ENCODE measurements at places on chromosomes 6 and 20.

GRCh38 chr20:49290608-49291191 is 12.8 kb upstream of the ZNFX1 start:
- peak; percentile 69 for DNase-seq

GRCh38 chr20:59829054-59829785 is 104.2 kb downstream of the SYCP2 start:
- no peak for DNase-seq

DNA sequence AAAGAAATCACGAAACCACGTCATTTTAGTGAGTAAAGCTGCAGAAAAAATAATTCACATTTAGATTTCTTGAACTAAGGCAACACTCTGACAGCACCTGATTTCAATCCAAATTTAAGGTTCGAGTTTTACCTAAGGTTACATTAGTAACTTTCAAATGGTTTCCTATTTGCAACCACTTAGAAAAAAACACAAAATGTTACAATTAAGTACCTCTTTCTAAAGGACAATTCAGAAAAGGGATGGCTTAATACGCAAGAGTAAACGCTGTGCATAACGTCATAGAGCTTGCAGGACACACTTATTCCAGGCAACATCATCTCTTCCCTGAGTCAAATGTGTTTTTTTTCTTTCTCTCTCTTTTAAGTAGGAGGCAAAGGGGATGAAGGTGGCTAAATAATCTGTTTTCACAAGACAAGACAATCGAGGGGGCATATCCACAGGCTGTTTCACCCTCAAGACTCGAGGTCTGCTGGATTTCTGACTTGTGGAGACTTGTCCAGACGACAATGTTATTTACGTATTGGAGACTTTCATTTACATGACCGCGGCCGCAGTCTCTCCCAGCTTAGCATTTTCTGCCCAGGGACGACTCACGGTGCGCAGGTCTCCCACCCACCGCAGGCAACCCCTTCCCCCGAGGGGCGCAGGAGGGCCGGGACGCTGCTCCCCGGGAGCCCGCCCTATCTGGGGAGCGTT is 86.0 kb downstream of the SESN1 start:
- DNase-seq = peak; percentile 71

DNA sequence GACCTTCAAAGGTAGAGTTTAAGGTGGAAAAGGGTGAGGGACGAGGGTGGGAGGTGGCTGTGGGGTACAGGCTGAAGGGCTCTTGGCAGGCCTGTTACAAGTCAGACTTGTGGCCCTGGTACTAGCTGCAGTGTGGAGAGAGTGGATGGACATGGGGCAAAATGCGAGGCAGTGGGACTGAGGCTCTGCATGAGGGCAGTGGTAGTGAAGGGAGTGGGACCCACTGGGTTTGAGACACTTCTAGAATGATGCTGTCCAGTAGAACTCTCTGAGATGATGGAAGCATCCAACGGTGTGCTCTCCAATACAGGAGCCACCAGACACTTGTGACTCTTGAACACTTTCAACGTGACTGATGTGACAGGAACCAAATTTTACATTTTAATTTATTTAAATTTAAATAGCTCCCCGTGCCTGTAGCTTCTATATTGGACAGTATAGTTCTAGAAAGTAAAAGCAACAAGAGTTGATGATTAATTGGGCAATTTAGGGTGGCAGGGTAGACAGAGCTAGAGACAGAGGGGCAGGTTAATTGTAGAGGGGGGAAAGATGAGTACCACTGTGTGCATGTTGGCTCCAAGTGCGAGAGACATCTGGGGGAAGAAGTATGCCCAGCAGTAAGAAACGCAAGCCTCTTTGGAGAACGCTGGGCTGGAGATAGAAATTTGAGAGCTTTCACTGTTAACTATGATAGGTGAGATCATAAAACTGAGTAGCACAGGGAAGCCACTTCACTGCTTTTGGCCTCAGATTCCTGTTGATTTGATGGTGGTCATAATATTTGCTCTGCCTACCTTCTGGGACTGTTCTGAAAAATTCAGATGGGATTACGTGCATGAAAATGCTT is 77.5 kb downstream of the TXNDC5 start:
- DNase-seq = no peak

DNA sequence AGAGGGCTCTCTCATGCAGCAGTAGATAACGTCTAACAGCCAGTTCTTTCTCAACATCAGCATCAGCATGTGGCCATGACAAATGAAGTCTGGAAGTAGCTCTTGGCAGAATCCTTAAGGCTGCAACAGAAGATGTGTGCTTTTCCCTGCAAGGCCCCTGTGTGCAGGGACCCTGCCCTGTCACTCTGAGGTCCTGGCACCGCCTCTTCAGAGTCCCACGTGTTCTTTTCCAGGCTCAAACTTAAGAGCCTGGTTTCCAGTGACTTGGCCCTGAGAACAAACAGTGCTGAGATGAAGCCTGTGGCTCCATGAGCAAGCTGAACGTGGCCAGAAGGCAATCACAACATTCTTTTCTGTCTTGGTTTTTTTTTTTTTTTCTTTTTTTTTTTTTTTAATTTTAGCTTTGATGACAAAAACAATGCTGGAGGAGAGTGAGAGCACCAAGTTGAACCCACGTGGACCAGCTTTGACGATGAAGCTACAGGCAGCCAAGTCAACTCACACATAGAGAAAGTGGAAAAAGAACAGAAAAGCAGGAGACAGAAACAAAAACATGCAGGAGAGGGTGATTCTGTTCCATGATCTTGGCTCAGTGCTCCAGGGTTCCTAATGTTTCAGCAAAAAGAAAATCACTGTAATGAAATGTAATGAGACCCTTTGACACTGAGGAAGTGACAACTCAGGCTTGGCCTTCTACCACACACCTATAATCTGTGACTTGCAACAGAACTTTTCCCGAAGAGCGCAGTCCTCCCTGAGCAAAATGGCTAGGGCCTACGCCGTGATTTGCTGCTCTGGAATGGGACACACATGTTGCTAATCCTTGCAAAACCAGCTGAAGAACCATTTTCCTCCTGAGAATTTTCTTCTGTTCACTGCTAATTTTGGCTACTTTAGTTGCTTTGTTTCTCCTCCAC is 86.1 kb downstream of the FOXC1 start:
- no peak for DNase-seq
